Heart right ventricle (tissue), 16 donors: ENCODE measurements at places on chromosomes 1 and 21. TPM values are rescaled to one million over a fixed set of nuclear protein-coding genes. Genes with fewer than 3 reads are reported as not detected.

GRCh38 chr1:43836267-43836951, 97.2 kb upstream of the ARTN start:
- no peaks in the 10 kb centered on the region for H3K27me3 ChIP-seq
- peaks cover 6% of the 10 kb centered on the region for H3K4me1 ChIP-seq
- H3K27ac ChIP-seq, result no peak overlapping the region
- peak; percentile 61 for DNase-seq
- H3K36me3 ChIP-seq, result peaks cover 16% of the 10 kb centered on the region

DNA sequence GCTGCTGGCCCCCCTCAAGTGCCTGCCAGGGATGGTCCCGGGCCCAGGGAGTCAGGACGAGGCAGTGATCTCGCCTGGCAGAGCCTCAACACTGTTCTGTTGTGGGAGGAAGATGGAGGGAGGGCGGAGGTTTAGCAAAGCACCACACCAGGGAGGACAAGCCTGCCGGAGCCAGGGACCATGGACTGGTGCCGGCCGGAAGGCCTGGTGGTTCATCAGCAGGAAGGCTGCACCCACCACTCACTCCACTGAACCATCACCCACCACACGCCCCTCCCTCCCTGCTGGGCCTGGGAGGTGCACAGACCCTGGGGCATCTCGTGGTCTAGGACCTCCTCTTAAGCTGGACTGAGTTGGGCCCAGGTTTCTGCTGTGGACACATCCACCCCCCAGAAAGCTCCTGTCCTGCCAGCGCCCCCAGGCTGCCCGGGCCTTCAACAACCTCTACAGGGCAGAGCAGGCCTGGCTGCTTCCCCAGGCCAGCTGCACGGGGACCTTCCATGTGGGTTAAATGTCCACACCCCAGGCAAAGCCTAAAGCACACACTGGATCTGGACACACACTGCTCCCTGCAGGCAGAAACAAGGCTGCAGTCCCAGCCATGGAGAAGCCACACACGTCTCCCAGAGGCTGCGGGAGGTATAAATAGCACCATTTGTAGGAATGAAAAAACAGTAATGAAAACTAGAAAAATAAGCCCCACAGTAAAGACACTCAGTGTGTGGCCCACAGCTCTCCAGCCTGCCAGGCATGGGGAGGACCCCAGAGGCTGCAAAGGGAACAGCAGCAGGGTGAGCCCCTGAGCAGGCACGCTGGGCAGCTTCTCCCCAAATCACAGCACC, 10.4 kb upstream of the TMEM240 start:
- peak overlapping the region; percentile 47 for H3K27ac ChIP-seq
- no peaks in the 10 kb centered on the region for H3K36me3 ChIP-seq
- no peaks in the 10 kb centered on the region for H3K27me3 ChIP-seq

DNA sequence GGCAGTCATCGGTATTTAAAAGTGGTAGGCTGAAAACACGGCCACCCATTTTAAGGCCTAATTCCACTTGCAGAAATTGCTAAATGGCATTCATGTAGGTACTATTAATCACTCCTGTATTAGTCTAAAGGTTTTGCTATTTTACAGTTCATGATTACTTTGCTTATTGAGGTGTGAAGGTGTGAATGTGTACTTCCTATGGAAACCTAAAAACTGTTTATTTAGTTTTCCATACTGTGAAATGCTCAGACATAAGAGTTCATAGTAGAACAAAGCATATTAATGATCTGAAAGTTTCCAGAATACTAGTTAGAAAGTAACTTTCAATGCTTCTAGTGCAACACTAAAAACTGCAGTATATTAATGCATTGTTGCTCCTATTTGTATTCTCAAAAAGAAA, 69.8 kb downstream of the ITGB3BP start:
- H3K27ac ChIP-seq, result no peak overlapping the region
- no peak for DNase-seq
- H3K27me3 ChIP-seq, result no peaks in the 10 kb centered on the region
- no peak overlapping the region for H3K4me3 ChIP-seq
- no peaks in the 10 kb centered on the region for H3K4me1 ChIP-seq

DNA sequence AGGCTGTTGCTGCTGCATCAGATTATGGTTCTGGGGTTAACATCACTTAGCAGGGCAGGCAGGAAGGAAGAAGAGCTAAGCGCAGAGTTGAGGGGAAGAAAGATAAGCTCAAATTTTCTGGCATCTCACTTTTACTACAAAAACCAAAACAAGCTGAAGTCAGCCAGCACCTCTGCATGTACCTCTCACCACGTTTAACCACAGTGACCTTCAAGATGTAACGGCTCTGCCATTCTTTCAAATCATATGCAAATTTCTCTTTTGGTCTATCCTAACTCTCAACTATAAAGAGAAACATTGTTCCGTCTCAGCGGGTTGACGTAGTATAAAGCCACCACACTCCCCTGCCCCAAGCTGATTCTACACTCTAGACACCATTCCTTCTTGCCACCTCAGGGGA, 154.4 kb downstream of the OMA1 start:
- H3K36me3 ChIP-seq, result no peaks in the 10 kb centered on the region
- H3K27ac ChIP-seq, result no peak overlapping the region
- no peaks in the 10 kb centered on the region for H3K4me1 ChIP-seq
- H3K27me3 ChIP-seq, result no peaks in the 10 kb centered on the region
- H3K4me3 ChIP-seq, result no peak overlapping the region

DNA sequence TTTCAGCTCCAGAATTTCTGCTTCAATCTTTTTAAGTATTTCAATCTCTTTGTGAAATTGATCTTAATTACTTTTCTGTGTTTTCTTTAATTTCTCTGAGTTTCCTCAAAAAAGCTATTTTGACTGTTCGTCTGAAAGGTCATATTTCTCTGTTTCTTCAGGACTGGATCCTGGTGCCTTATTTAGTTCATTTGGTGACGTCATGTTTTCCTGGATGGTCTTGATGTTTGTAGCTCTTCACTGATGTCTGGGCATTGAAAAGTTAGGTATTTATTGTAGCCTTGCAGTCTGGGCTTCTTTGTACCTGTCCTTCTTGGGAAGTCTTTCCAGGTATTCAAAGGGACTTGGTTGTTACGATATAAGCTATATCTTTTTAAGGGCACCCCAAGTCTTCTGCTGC, 998.7 kb downstream of the NCAM2 start:
- H3K4me3 ChIP-seq, result no peak overlapping the region
- DNase-seq, result no peak
- no peaks in the 10 kb centered on the region for H3K27me3 ChIP-seq
- H3K4me1 ChIP-seq, result no peaks in the 10 kb centered on the region
- H3K27ac ChIP-seq, result no peak overlapping the region

- DNase-seq, result no peak
- no peak overlapping the region for H3K27ac ChIP-seq
- H3K27me3 ChIP-seq, result no peaks in the 10 kb centered on the region
- no peak overlapping the region for H3K4me3 ChIP-seq
- no peaks in the 10 kb centered on the region for H3K36me3 ChIP-seq
- no peaks in the 10 kb centered on the region for H3K4me1 ChIP-seq
Observed at GRCh38 chr1:193799948-193800690, 613.7 kb upstream of the B3GALT2 start.

- H3K36me3 ChIP-seq, result no peaks in the 10 kb centered on the region
- no peak for DNase-seq
- H3K27ac ChIP-seq, result no peak overlapping the region
- peaks cover 4% of the 10 kb centered on the region for H3K27me3 ChIP-seq
- no peak overlapping the region for H3K4me3 ChIP-seq
Observed at GRCh38 chr1:38475624-38476005, 384.0 kb downstream of the RRAGC start.

DNA sequence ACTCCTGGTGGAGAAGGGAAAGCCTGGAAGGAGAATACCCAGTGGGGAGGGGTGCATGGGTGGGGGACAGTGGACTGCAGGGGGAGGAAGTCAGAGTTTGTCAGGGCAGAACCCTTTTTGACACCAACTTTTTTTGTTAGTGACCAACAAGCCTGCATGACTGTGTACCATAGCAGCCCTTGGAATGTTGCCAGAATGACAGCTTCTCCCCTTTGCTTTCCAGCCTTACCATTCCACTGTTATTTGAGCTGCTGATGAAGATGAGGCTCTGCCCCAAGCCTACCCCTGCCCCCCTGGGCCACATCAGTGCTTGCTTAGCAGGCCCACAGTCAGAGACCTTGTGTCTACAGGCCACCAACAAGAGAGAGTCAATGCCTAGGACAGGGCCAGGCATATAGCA, 341.2 kb downstream of the HHAT start:
- H3K4me3 ChIP-seq, result no peak overlapping the region
- no peaks in the 10 kb centered on the region for H3K27me3 ChIP-seq
- no peaks in the 10 kb centered on the region for H3K36me3 ChIP-seq
- DNase-seq, result no peak
- no peaks in the 10 kb centered on the region for H3K4me1 ChIP-seq

- H3K27ac ChIP-seq, result no peak overlapping the region
- peaks cover 5% of the 10 kb centered on the region for H3K4me1 ChIP-seq
- H3K4me3 ChIP-seq, result no peak overlapping the region
- no peak for DNase-seq
Observed at GRCh38 chr1:231103961-231104360, 57.9 kb upstream of the TRIM67 start.

- no peak overlapping the region for H3K4me3 ChIP-seq
- H3K27me3 ChIP-seq, result no peaks in the 10 kb centered on the region
- no peak for DNase-seq
- H3K4me1 ChIP-seq, result peaks cover 39% of the 10 kb centered on the region
- H3K27ac ChIP-seq, result peak overlapping the region; percentile 91
Observed at GRCh38 chr1:234519506-234519905, 40.5 kb upstream of the TARBP1 start.

- H3K27ac ChIP-seq, result no peak overlapping the region
- H3K27me3 ChIP-seq, result no peaks in the 10 kb centered on the region
- H3K4me3 ChIP-seq, result no peak overlapping the region
- H3K36me3 ChIP-seq, result no peaks in the 10 kb centered on the region
- no peak for DNase-seq
Observed at GRCh38 chr1:89780721-89781120, 40.1 kb upstream of the LRRC8D start.

- DNase-seq, result no peak
- no peaks in the 10 kb centered on the region for H3K36me3 ChIP-seq
- H3K27me3 ChIP-seq, result no peaks in the 10 kb centered on the region
- H3K4me3 ChIP-seq, result no peak overlapping the region
- peaks cover 51% of the 10 kb centered on the region for H3K4me1 ChIP-seq
Observed at GRCh38 chr1:109300650-109301151, 6.1 kb downstream of the MYBPHL start.

- H3K4me3 ChIP-seq, result no peak overlapping the region
- peaks cover 8% of the 10 kb centered on the region for H3K4me1 ChIP-seq
- H3K36me3 ChIP-seq, result no peaks in the 10 kb centered on the region
- H3K27me3 ChIP-seq, result peaks cover 75% of the 10 kb centered on the region
- DNase-seq, result no peak
Observed at GRCh38 chr1:34928066-34928696, 1.3 kb downstream of the DLGAP3 start.

- no peak overlapping the region for H3K4me3 ChIP-seq
- peak; percentile 58 for DNase-seq
- peaks cover 15% of the 10 kb centered on the region for H3K4me1 ChIP-seq
- peaks cover 19% of the 10 kb centered on the region for H3K36me3 ChIP-seq
Observed at GRCh38 chr1:35715568-35716002, 3.1 kb downstream of the C1orf216 start.

GRCh38 chr1:16237343-16237830, 404 bp upstream of the CPLANE2 start:
- H3K4me1 ChIP-seq, result peaks cover 19% of the 10 kb centered on the region
- no peaks in the 10 kb centered on the region for H3K36me3 ChIP-seq
- H3K27ac ChIP-seq, result peak overlapping the region; percentile 85
- DNase-seq, result no peak

GRCh38 chr1:70091811-70092210, 113.6 kb downstream of the LRRC40 start:
- no peak overlapping the region for H3K4me3 ChIP-seq
- H3K36me3 ChIP-seq, result no peaks in the 10 kb centered on the region
- no peak for DNase-seq
- H3K4me1 ChIP-seq, result no peaks in the 10 kb centered on the region
- no peak overlapping the region for H3K27ac ChIP-seq

DNA sequence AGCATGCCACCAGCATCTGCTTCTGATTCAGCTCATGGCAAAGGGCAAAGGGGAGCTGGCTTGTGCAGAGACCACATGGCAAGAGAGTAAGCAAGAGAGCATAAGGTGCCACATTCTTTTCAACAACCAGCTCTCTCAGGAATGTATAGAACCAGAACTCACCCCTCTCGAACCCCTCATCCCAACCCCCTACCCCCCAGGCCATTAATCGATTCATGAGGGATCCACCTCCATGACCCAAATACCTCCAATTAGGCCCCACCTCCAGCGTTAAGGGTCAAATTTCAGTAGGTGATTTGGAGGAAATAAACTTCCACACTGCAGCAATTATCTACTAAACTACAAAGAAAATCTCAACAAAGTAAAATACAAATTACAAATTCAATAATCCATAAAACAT, 32.2 kb upstream of the LRRC7 start:
- H3K27me3 ChIP-seq, result no peaks in the 10 kb centered on the region
- H3K4me3 ChIP-seq, result no peak overlapping the region
- H3K36me3 ChIP-seq, result no peaks in the 10 kb centered on the region
- H3K27ac ChIP-seq, result no peak overlapping the region

DNA sequence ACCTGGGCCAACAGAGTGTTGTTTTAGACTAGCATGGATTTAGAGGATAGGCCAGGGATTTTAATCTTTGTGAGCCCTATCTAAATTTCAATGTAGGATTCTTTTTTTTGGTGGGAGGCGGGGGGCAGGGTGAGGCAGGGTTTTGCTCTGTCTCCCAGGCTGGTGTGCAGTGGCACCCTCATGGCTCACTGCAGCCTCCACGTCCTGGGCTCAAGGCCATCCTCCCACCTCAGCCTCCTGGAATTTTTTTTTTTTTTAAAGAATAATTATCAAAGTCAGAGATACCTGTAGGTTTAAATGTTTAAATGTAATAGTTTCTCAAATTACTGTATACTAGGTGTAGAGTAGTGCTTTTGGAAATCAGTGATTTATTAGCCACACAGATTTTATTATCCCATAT, 3.4 kb upstream of the MPC2 start:
- no peak for DNase-seq
- H3K4me1 ChIP-seq, result peaks cover 18% of the 10 kb centered on the region
- H3K27ac ChIP-seq, result no peak overlapping the region
- no peaks in the 10 kb centered on the region for H3K27me3 ChIP-seq
- H3K4me3 ChIP-seq, result no peak overlapping the region

GRCh38 chr21:21722731-21723130, 724.5 kb downstream of the NCAM2 start:
- DNase-seq, result no peak
- no peaks in the 10 kb centered on the region for H3K36me3 ChIP-seq
- no peaks in the 10 kb centered on the region for H3K27me3 ChIP-seq
- H3K4me1 ChIP-seq, result no peaks in the 10 kb centered on the region
- H3K27ac ChIP-seq, result no peak overlapping the region
- no peak overlapping the region for H3K4me3 ChIP-seq

SLC22A15 gene
- total RNA-seq, result 9.0 TPM

CD247 gene
- 0.32 TPM for total RNA-seq

SLC25A34 gene
- 13.3 TPM for total RNA-seq

PTGFR gene
- total RNA-seq, result 0.33 TPM

RGS18 gene
- 0.91 TPM for total RNA-seq

C1orf87 gene
- not detected for total RNA-seq

ADCY10 gene
- total RNA-seq, result 0.32 TPM

TACSTD2 gene
- 0.15 TPM for total RNA-seq

PRXL2B gene
- total RNA-seq, result 4.6 TPM

NTPCR gene
- 56.4 TPM for total RNA-seq
